ENCODE measurements at places on chromosomes 4 and X.

GRCh38 chrX:13293700-13294099 is 26.2 kb downstream of the ATXN3L start:
- no peak for DNase-seq

DNA sequence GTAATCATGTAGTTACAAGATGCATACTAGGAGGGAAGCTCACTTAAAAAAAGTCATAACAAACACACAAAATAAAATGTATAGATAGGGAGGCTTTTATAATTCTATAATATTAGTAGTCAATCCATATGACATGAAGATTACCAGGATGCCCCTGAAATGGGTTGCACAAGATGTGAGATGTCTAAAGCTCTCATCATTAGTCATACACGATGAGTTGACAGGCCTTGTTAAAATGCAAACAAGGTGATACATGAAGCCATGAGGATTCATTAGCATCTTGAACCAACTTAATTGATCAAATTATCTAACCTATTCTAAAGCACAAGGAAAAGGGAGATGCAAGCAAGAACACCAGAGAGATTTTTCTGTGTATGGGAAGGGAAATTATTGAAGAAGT is 470.2 kb downstream of the IQCM start:
- no peak for DNase-seq

- no peak for DNase-seq
These were observed at the start of gene HS3ST1 for GRCh38 chr4:11428231-11428898. Gene HS3ST1 (minus strand): TSS chr4:11428894. CDS start chr4:11400005, 28,889 bp downstream.

DNA sequence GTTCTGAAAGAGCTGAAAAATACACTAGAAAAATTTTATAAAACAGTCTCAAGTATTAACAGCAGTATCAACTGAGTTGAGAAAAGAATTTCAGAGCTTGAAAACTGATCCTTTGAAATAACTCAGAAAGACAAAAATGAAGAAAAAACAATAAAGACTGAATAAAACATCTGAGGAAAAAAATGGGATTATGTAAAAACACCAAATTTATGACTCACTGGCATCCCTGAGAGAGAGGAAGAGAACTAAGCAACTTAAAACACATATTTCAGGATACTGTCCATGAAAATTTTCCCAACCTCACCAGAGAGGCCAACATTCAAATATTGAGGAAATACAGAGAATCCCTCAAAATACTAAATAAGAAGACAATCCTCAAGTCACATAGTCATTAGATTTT is 22.9 kb downstream of the PABPC4L start:
- no peak for DNase-seq

DNA sequence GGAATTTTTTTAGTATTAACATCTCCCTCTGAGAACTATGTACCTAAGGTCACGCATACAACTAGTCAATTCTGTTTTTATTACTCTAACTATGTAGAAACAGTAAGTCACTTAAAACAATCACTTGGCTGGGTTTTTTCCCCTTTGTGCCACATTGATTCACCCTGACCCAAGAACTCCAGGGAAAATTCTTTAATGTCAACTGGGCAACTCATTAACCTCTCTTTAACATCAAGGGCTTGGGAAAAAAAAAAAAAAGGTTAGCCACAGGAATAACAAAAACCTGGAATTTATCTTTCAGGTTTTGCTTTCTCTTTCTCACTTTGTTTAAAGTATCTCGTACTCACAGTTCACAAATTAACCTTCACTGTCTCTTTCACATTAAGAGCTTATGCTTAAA is 8.1 kb downstream of the RPL9 start:
- DNase-seq, result no peak

- no peak for DNase-seq
These were observed 11.2 kb upstream of the CPXCR1 start for GRCh38 chrX:88735835-88736234.

DNA sequence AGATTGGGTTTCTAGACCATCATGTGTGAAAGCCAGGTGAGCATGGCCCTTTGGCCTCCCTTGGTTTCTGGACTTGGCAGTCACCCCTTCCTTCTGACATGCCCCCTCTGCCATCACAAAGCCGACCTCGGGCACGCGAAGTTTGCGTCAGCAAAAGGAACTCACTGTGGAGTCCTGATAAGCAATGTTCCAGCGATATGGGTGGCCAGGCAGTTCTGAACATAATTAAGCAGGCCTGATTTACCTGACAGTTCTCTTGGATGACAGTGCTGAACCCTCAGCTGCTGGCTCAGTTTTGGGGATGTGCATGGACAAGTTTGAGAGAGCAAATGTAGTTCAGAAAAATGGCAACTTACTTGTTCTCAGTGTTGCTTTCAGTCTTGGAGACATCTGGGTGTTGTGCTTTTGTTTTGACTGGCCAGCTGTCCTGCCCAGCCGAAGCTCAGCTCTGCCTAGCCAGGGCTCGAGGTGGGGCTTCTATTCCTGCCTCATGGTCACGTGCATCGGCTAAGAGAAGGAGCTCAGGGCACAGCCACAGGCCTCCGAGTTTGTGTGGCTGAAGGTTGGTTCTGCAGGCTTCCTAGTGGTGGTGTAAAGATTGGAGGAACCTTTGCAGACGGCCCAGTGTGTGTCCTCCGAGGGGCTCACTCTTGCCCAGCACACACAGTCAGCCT is 78.3 kb downstream of the CLDN34 start:
- DNase-seq, result no peak

- no peak for DNase-seq
These were observed 11.0 kb upstream of the CYTL1 start for GRCh38 chr4:5030221-5030620.

- DNase-seq, result no peak
These were observed 5.5 kb downstream of the SLITRK2 start for GRCh38 chrX:145823132-145823531.

- DNase-seq, result no peak
These were observed 21.7 kb upstream of the MND1 start for GRCh38 chr4:153322791-153323190.

GRCh38 chrX:44228621-44229020 is 114.9 kb downstream of the EFHC2 start:
- no peak for DNase-seq

DNA sequence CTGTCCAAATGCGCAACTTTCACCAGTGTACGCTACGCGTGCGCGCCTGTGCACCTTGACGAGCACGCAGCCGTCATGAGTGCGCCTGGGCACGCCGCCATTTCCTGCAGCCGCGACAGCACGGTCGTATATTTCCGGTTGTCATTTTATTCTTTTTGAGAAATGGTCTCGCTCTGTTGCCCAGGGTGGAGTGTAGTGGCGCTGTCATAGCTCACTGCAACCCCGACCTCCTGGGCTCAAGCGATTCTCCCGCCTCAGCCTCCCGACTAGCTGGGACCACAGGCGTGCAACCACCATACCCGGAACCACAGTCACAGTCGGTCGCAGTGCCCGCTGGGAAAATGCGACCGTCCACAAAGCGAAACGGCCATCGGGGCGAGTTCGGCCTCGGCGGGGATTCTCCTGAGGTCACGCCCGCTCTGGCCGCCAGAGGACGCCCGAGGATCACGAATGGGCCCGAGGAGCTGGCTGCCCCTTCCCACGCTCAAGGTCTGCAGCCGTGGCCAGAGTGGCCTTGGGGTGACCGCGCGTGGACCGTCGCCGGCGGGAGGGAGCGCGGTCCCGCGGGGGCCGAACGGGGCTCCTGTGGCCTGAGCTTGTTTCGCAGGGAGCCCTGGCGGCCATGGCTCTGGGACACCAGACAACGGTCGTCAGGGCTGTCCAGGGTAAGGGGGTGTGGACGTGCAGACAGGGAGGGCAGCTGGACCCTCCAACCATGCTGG is 23.7 kb upstream of the PNMA3 start:
- peak; percentile 56 for DNase-seq

GRCh38 chrX:151206871-151207270 is 30.5 kb downstream of the GPR50 start:
- no peak for DNase-seq

GRCh38 chr4:187767687-187768086 is 227.9 kb upstream of the ZFP42 start:
- DNase-seq, result no peak

GRCh38 chr4:173145131-173145530 is 23.5 kb upstream of the GALNT7 start:
- no peak for DNase-seq

- DNase-seq, result no peak
These were observed 13.8 kb downstream of the AP1AR start for GRCh38 chr4:112245383-112245782.

- no peak for DNase-seq
These were observed 59.3 kb downstream of the WDFY3 start for GRCh38 chr4:84907145-84907544.

DNA sequence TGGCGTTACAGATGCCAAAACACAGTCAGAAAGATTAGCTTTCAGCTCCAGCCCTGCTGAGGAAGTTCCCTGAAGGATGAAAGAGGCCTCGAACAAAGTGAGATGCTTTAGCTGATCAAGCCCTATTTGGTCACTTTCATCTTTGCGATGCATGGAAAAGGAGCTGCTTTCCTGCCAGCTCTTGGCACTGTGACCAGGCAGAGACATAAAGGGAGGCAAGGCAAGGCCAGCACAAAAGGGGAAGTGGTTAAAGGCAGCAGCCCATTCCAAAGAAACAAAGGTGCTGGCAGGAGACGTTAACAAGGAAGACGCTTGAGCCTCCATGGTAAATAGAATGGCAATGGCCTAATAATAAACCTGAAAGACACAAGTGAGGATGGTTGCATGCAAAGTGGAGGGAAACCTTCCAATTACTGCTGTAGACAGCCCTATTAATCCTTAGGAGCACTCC is 617.1 kb upstream of the INTU start:
- no peak for DNase-seq

DNA sequence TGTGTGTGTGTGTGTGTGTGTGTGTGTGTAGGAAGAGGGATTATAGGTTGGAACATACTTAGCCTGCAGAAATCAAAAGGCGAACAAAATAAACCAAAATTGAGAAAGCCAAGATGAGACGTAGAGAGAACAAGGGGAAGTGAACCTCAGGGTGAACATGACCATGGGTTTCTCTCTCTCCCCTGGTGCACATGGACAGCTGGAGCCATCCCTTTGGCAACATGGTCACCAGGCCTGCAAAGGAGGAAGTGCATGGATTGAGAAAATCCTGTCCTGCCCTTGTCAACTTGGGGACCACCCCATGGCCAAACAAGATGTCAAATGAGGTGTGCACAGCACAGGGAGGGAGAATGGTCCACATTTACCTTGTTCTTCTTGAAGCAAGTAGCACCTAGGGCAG is 23.1 kb downstream of the LGI2 start:
- no peak for DNase-seq

Measured in NAMALWA (cell line).